ENCODE measurements at places on chromosomes 7 and 10. TPM values are rescaled to one million over a fixed set of nuclear protein-coding genes. Genes with fewer than 3 reads are reported as not detected.

ARL5B gene
- 46.6 TPM for total RNA-seq

NSMCE4A gene
- 46.9 TPM for total RNA-seq

GTPBP10 gene
- 23.8 TPM for total RNA-seq

MYPN gene
- total RNA-seq, result not detected

- no peak for DNase-seq
These were observed 186.8 kb downstream of the MACC1 start for GRCh38 chr7:20030417-20030816.

DNA sequence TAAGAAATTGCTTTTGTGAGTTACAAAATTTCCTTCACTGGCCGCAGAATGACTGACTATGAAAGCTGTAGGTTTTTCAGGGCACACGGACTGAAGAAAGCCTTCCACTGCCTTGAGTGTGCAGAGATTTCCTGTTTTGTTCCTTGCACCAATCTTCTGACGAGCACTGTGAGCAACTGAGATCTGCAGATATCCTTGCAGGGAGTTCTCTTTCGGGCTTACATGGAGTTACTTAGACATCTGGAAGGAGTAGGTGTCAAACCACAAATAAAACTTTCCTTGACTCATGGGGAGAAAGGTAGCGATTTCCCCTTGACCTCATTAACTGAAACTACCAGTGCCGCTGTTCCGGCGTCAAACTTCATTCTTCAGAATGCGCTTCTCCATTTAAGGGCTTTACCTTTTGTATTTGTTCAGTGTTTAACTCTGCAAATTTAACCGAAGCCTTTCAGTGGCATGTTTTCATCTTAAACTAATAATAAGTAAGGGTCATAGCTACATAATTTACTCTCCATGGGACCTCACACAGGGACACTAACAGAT lies 1175.3 kb downstream of the GATA3 start:
- DNase-seq, result no peak

- no peak for DNase-seq
These were observed 180.8 kb downstream of the JAZF1 start for GRCh38 chr7:27999829-28000228.

DNA sequence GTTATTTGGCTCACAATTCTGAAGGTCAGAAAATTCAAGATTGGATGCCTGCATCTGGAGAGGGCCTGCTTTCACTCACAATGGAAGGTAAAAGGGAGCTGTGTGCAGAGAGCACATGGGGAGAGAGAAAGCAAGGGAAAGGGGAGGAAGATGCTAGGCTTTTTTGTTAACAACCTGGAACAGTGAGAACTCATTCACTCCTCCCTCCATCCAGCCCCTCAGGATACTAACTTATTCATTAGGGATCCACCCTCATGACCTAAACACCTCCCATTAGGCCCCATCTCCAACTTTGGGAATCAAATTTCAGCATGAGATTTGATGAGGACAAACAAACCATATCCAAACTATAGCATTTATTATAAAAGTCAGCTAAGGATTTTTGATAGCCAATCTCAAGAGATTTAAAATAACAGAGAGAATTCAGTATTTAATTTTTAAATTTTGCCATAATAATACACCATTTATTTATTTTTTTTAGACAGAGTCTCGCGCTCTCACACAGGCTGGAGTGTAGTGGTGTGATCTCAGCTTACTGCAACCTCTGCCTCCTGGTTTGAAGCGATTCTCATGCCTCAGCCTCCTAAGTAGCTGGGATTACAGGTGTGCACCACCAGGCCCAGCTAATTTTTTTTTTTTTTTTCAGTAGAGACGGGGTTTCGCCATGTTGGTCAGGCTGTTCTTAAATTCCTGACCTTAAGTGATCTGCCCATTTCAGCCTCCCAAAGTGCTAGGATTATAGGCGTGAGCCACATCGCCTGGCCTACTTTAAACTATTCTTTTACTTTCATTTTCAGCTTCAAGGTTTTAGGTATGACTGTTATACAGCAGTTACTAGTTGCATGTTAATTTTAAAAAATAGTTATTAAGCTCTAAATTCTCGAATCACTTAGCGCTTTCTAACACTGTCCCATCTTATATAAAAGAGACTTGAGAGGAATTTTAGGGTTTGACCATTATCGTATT lies 20.3 kb upstream of the ETV1 start:
- no peak for DNase-seq

DNA sequence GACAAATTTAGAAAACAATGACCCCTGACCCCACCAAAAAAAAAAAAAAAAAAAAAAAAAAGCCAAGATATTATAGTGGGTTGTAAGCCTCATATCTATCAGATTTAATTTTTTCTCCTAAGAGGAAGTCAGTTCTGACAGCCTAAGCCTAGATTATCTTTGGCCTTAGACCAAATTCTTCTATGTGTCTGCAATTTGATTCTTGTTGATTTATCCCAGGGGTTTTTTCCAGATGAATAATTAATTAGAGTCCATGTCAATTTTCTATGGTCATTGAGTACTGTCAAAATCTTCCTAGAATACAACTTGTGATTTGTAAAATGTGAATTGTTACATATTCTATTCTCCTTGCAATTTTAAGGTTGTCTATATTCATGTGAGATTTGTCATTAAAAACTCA lies 151.6 kb upstream of the CACNA2D1 start:
- DNase-seq, result no peak

- DNase-seq, result no peak
These were observed 106.4 kb upstream of the ZNF438 start for GRCh38 chr10:31138026-31138553.

DNA sequence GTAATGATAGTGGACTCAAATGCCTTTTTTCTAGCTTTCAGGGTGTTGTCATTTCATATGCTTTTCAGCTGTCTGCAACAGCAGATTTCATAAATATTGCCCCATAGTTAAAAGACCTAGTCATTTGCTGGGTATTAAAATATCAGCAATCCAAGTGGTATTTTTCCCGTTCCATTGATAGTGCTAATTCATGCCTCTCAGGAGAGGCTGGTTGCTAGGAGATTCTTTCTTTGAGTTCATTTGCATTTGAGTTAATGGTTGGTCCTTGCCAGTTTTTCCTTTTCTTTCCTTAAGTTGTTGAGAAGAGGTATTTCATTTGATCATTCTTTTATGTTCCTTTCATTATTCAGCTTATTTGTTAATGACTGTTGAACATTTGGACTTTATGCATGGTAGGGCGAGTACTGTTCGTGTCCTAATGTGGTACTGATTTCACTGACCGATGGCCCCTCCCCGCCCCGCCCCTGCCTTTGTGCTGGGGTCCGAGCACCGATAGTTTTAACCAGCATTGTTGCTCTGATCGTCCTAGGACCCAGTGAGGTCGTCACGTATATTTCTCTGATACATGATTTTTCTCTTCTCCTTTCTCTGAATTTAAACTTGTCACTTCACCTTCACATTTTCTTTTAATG lies 128.6 kb downstream of the CCNY start:
- no peak for DNase-seq
